Heart right ventricle (tissue), 16 donors: ENCODE measurements at places on chromosomes 4 and X. TPM values are rescaled to one million over a fixed set of nuclear protein-coding genes. Genes with fewer than 3 reads are reported as not detected.

GRID2 gene
- not detected for total RNA-seq

DCAF12L1 gene
- total RNA-seq = not detected

BDH2 gene
- total RNA-seq = 27.2 TPM

FAM47E gene
- total RNA-seq = 3.6 TPM

ABCG2 gene
- 8.7 TPM for total RNA-seq

DNA sequence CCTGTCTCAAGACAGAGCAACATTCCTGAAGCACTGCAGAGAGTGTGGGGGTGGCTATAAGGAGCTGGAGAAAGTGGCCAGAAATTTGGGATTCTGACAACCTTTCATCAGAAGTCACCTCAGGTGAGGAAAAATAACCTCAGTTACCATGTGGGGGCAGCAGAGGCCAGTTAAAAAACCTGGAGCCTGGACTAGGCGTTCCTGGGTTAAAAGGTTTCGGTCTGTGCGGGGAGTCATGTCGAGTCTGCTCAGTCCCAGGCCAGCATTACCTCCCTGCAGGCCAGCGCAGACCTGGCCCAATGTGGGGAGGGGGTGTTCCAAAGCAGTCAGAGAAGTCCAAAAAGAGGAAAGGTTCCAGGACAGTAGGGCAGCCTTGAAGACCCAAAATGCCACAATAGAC, 10.9 kb upstream of the NALF2 start:
- peak; percentile 14 for DNase-seq

DNA sequence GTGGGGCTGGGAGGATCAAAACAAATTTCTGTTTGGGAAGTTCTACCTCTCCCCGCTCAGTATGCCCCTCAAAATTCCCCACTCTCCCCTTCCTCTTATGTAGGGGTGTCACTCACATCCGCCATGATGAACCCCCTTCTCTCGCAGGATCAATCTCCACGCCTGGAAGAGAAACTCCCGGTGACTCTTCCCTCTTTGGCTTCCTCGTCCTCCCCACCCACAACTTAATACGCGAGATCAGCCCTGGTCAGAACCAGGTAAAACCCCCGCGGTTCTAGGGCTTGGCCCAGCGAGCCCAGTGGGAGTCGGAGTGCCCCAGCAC, 427 bp downstream of the LAMTOR3 start:
- DNase-seq = no peak

GRCh38 chrX:123869488-123869887, 9.6 kb downstream of the XIAP start:
- DNase-seq = no peak

GRCh38 chr4:7204656-7205387, 12.5 kb downstream of the SORCS2 start:
- no peak for DNase-seq

- DNase-seq = no peak
Observed at GRCh38 chr4:185718578-185719499, 93.2 kb downstream of the SORBS2 start.

DNA sequence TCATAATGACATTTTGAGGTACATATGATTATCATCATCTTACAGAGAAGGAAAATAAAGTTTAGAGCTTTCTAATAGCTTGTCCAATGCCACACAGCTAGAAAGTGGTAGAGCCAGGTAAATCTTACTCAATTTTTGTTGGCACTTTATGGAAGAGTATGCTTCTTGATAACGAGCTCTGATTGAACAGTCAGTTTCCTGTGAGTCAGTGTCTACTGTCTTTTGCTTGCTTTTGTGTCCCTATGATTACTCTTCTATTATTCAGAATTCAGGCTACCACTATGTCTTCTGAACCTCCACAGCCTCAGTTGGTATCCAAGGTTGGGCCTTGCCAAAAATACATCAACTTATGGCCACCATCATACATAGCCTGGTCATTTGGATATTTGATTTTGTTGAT, 2.6 kb downstream of the FAAH2 start:
- no peak for DNase-seq

- DNase-seq = no peak
Observed at GRCh38 chrX:150761176-150761818, 68.1 kb downstream of the MTMR1 start.

GRCh38 chr4:94304365-94304971, 38.2 kb downstream of the HPGDS start:
- no peak for DNase-seq

- no peak for DNase-seq
Observed at GRCh38 chrX:14801136-14801535, 71.7 kb downstream of the FANCB start.

DNA sequence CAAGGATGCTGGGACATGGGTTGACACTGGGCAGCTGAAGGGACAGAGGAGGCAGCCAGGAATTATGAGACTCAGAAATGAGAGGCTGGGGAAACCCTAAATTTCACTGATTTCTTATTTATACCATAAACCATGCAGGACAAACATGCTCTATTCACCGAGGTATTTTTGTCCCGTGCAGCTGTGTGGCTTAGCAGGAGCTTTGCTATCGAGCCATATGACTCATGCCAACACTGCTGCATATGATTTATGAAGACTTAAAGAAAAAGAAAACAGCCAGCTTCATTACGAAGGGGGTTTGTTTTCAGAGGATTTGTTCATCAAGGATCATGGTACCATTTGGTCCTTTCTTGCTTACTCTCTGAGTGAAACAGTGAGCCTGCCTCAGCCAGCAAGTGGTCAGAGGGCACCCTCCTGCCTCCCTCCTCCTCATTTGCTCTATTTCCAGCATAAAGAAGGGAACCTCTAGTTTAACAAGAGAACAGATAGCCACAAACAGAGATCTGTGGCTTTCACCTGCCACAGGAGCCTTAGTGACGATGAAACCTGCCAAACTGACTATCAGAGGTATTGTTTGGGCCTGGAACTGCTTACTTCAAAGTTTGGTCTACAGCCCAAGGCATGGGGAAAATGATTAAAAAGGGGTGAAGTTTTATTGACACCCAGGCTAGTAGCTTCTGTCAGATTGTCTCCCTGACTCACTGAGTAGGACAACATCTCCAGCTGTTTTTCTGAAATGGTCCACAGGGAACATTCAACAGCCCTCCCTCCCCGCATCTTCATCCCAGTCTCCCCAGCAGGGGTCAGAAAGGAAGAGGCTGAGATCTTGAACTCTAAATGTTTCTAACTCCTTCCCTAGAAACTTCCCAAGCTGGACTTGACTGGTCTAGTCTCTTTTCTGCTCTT, 80.1 kb upstream of the MAML3 start:
- no peak for DNase-seq
